ENCODE measurements at places on chromosomes 5 and 9. TPM values are rescaled to one million over a fixed set of nuclear protein-coding genes. Genes with fewer than 3 reads are reported as not detected.

The SLC6A7 gene
- total RNA-seq, result not detected

- no peak for DNase-seq
These were observed 26.9 kb downstream of the C9 start for GRCh38 chr5:39337252-39337915.

- DNase-seq, result peak; percentile 59
These were observed 82.1 kb downstream of the GAPVD1 start for GRCh38 chr9:125343518-125344275.

The TLR4 gene
- total RNA-seq, result 11.6 TPM

- no peak for DNase-seq
These were observed 479.0 kb downstream of the ZSWIM6 start for GRCh38 chr5:61811052-61811451.

The KIAA1958 gene
- total RNA-seq, result 0.98 TPM

DNA sequence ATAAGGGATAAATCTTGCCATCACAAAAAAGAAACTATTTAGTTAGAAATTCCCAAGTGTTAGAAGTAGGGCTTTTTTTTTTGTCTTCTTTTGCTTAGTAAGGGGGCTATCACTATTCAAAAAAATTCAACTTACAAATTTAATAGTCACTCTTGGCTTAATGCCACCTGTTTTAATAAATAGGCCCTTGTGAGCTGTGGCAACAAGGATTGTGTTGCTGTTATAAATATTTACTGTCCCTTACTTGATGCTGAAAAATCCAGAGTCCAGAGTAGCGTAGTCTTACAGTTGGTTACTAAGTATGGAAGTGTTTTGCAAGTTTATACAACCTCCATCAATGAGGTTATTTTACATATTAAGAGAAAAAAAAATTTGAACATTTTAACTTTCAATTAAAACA is 21.4 kb upstream of the CEP78 start:
- no peak for DNase-seq

The DEPDC1B gene
- 34.4 TPM for total RNA-seq
